ENCODE measurements at places on chromosomes 5 and 9. TPM values are rescaled to one million over a fixed set of nuclear protein-coding genes. Genes with fewer than 3 reads are reported as not detected.

GRCh38 chr5:17619354-17619753 lies 9.2 kb downstream of the TAF11L12 start:
- H3K36me3 ChIP-seq, result no peaks in the 10 kb centered on the region
- H3K27ac ChIP-seq, result no peak overlapping the region
- H3K27me3 ChIP-seq, result no peaks in the 10 kb centered on the region
- H3K4me1 ChIP-seq, result no peaks in the 10 kb centered on the region

DNA sequence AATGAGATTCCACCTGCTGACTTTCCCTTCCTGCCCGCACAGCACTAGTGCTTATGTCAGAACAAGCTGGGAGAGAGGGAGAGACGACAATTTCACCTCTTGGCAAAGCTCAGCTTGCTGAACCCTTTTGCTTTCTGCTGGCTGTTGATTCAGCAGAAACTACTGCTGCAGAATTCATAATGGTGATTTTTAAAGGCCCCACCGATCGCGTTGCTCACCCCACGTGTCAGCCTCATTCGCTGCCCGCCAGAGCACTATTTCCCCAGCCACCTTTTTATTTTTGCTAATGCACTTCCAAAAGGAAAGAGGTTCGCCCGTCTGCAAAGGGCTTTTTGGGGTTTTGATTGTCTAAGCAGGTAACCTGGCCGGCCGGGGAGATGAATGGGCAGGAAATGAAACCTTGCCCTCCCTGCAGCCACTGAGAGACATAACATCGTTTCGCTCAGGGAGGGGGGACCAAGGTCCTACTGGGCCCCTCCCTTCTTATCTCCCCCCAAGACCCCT lies 1.3 kb downstream of the PPP2R2B start:
- no peaks in the 10 kb centered on the region for H3K4me1 ChIP-seq
- no peaks in the 10 kb centered on the region for H3K36me3 ChIP-seq
- H3K27me3 ChIP-seq, result peaks cover 2% of the 10 kb centered on the region
- DNase-seq, result peak; percentile 26

PCDHA3 gene
- 0.26 TPM for total RNA-seq

GAPT gene
- not detected for total RNA-seq

DNA sequence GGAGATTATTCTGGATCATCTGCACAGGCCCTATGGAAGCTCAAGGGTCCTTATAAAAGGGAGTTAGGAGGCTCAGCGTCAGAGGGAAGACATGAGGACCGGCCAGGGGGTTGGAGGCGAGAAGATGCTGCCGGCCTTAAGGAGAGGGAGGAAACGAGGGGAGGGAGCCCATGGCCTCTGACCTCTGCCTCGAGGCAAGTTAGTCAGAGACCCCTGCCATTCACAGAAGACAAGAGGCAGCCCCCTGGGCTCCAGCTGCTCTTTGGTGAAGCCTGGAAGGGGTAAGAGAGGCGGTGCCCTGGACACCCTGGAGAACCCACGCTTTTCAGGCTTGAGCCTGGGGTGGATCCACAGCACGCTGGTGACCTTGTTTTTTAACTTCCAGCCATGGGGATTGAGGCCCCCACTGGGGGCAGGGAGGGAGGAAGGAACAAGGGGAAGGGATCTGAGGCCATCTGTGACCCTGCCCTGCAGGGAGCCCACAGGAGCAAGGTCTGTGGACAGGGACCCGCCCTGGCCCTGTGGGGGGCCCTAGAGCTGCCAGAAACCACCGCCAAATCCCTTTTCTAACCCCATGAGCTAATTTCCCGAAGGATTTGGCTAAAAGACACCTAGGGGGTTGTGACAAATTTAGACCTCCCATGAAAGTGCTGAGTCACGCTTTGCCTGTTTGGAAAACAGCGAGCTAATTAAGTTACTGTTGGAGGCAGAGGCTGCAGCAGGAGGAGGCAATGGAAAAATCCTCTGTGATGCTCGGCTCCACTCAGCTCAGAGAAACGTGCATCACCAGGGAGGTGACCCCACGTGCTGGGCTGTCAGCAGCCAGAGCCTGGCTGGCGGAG lies 49.7 kb downstream of the OLFM1 start:
- peak; percentile 12 for DNase-seq
- H3K27ac ChIP-seq, result no peak overlapping the region
- H3K4me1 ChIP-seq, result no peaks in the 10 kb centered on the region
- H3K4me3 ChIP-seq, result no peak overlapping the region

DNA sequence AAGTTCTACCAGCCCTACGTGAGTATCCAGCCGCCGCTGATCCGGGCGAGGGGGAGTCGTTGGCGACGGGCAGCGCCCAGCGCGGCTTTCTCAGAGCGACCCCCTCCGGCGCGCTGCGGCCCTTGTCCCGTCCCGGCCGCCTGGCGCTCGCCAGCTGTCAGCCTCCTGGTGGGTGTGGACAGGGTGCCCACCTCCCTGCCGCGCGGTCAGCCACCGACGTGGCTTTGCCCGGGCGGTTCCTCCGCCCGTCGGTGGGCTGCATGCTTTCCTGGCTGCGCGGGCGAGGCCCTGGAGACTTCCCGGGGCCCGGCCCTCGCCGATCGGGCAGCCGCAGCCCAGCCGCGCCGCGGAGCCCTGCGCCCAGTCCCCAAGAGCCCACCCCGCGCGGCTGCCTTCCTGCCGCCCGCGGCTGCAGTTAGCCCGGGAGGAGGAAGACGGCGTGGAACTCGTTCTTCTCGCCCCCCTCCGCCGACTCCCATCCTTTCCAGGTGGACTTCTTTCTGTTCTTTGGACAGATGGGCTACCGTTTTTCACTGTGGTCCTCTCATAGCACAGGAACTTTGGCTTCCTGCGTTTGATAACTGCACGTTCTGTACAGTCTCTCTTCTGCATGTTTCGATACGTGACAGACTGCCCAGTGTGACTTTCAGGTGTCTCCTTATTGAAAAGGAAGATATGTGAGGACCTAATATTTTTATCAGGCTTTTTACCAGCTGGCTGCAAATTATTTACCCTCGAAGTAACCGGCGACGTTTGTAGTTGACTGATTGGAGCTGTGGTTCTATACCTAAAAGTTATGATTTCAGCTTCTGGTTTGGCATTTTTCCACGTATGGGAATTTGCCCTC lies 577 bp downstream of the AP3S1 start:
- DNase-seq, result no peak
- H3K4me1 ChIP-seq, result peaks cover 7% of the 10 kb centered on the region
- H3K27me3 ChIP-seq, result no peaks in the 10 kb centered on the region
- H3K4me3 ChIP-seq, result peak overlapping the region; percentile 93
- H3K36me3 ChIP-seq, result no peaks in the 10 kb centered on the region

GRCh38 chr5:159120446-159120845 lies 20.7 kb upstream of the EBF1 start:
- H3K27me3 ChIP-seq, result no peaks in the 10 kb centered on the region
- no peak overlapping the region for H3K4me3 ChIP-seq
- no peak overlapping the region for H3K27ac ChIP-seq
- H3K36me3 ChIP-seq, result no peaks in the 10 kb centered on the region
- no peaks in the 10 kb centered on the region for H3K4me1 ChIP-seq

- H3K4me3 ChIP-seq, result no peak overlapping the region
- no peak for DNase-seq
- no peaks in the 10 kb centered on the region for H3K27me3 ChIP-seq
- H3K4me1 ChIP-seq, result no peaks in the 10 kb centered on the region
- H3K36me3 ChIP-seq, result no peaks in the 10 kb centered on the region
Observed at GRCh38 chr5:178423431-178423830, 166.8 kb downstream of the COL23A1 start.

CDC20B gene
- not detected for total RNA-seq

DNA sequence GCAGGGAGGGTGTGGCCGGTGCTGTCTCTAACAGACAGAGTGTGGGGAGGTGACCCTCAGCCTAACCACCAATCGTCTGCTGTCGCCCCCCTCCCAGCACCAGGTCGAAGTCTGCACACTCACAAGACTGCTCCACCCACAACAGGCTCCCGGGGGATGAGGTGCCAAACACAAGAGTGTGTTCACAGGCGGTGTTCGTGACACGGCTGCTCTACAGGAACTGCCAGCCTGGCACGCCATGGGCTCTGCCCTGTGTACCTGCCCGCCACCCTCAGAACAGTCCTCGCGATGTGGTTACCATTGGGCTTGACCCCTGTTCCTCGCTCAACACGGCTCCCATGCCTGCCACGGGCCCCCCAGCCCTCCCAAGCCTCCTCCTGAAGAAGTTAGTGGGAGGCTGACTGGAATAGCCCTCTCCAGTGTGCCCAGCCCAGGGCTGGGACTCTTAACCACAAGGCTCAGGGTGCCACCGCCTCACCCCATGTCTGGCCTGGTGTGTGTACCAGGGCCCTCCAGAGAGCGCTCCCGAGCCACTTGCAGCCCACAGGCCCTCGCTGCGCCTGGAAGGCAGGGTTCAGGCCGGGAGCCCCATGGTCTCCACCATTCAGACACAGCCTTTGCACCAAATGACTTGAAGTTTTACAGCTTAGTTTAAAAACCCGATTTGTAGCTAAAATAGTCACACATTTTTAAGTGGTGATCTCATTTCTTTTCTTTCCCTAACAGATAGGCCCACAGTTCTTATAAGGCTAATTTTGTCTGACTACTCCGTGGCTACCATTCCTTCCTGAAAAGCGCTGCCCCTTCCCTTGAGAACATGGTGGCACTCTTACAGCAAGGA lies 102.5 kb downstream of the CAMSAP1 start:
- DNase-seq, result peak; percentile 8
- H3K36me3 ChIP-seq, result no peaks in the 10 kb centered on the region
- no peak overlapping the region for H3K27ac ChIP-seq
- no peak overlapping the region for H3K4me3 ChIP-seq
- no peaks in the 10 kb centered on the region for H3K27me3 ChIP-seq

CDKN2A gene
- 10.8 TPM for total RNA-seq

DNA sequence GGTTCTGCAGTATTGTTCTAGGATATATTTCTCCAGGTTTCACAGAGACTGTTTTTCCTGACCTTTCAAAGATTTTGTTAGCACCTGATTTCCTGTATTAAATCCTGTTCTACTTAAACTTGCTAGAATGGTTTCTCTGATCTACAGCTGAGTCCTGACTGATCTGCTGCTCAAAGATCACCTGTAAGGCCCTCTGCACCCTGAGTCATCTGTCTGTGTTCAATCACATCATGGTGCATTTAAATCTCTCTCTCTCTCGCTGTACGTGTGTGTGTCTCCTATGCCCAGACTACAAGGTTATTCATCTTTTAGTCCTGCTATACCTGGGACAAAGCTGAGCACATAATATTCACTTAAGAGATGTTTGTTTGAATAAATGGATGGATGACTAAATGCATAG lies 13.3 kb upstream of the C5orf63 start:
- H3K27ac ChIP-seq, result no peak overlapping the region
- no peak overlapping the region for H3K4me3 ChIP-seq
- DNase-seq, result no peak
- no peaks in the 10 kb centered on the region for H3K27me3 ChIP-seq
- H3K36me3 ChIP-seq, result no peaks in the 10 kb centered on the region
- H3K4me1 ChIP-seq, result peaks cover 6% of the 10 kb centered on the region

WDR38 gene
- total RNA-seq, result not detected

- no peaks in the 10 kb centered on the region for H3K36me3 ChIP-seq
- H3K4me3 ChIP-seq, result no peak overlapping the region
- no peaks in the 10 kb centered on the region for H3K27me3 ChIP-seq
- no peak for DNase-seq
- no peak overlapping the region for H3K27ac ChIP-seq
Observed at GRCh38 chr5:151021746-151022145, 1.4 kb downstream of the GPX3 start.

DNA sequence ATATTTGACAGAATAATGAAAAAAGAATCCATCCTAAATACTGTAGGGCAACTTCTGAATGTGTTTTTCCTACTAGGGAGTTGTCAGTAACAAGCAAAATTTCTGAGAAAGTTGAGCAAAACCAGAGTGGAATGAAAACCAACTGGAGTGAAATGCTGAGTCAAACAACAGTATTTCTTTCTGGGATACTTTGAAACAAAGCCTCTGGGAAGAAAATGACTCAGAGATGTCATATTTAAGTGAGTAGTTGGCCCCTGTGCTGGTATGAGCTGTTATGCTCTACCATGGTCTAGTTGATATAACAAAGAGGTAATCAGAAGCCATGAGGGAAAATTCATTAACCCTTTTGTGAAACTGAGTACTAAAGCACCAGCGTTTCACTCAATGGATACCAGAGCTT lies 372.1 kb upstream of the C9orf72 start:
- H3K4me1 ChIP-seq, result no peaks in the 10 kb centered on the region
- H3K27me3 ChIP-seq, result no peaks in the 10 kb centered on the region
- H3K27ac ChIP-seq, result no peak overlapping the region
- peak; percentile 41 for DNase-seq

Measured in fibroblast of lung (primary cell).